ENCODE measurements at places on chromosomes 3 and 15.

DNA sequence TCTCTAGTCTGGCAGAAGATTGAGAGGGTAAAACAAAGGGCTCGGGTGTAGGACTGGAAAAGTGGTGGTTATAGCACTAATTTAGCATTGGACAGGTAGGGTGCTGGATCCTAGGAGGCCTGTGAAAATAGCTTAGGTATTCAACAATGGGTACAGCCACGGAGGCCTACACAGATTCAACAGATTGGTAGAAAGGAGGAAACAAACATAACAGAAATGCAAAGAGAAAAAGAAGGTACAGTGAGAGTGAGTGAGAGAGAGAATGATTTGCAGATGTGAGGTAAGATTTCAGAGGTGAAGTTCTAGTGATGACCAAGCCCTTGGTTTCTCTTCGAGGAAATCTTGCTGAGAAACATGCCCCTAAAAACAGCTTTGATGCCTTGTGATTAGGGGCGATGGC is 37.9 kb downstream of the ADIPOQ start:
- no peak for DNase-seq

DNA sequence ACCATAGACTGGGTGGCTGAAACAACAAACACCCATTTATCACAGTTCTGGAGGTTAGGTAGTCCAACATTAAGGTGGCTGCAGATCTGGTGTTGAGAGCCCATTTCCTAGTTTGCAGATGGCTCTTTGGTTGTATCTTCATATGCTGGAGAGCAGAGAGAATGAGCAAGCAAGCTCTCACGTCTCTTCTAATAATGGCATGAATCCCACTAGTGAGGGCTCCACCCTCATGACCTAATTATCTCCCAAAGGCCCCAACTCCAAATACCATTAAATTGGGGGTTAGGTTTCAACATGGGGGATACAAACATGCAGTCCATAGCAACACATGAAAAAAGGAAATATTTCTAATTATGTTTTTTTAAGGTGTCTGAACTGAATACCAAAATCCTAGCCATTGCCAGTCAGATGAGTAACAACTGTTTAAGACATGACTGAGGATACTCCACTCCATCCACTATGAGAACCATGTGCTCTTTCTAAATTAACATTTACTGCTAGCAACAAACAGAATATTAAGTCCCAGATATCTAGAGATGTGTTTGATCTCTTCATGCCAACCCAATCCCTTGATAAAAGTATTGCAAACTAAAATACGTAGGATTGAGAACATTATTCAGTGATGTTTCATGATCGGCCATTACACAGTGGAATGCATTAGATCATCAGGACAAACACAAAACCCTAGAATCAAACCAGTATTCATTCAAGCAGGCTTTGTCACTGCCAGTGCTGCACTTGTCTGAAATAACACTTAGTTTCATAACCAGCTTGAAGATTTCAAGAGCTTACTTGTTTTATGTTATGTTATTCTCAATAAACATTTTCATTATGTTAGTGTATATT is 340.3 kb downstream of the SLC9A9 start:
- DNase-seq, result no peak

- no peak for DNase-seq
Observed at GRCh38 chr3:31748933-31749295, 216.2 kb downstream of the STT3B start.

DNA sequence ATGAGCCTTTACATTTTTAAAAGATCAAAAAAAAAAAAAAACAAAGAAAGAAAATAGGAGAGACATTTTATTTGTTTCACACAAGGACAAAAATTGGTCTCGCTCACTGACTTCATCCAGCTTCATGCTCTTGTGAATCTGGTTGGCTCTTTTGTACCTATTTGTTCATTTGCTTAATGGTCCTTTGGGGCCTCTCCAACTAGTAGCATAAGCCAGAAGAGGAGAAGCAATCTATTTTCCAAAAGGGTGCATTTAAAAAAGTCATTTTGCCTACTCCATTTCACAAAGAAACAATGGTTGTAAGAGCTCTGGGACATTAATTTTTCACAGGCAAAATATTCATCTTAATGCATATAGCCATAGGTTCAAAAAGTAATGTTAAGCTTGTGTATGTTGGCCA is 168.3 kb upstream of the ADAMTS9 start:
- no peak for DNase-seq

DNA sequence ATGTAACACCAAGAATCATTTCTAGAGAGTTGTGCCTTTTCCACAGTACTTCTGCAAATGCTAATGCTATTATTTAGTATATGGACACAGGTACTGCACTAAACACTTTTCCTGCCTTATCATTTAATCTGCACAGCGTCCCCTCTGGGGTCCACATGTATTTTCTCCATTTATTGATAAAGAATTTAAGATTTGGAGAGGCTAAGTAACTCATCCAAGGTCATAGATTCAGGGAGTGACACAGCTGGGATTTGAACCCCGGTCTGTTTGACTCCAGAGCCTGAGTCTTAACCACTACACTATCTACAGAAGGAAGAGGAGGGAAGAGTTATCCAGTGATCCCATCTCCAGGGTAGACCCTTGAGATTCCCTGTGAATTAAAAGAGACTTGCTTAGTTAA is 24.9 kb upstream of the TPRG1 start:
- DNase-seq, result no peak

GRCh38 chr15:76181705-76182107 is 121.9 kb downstream of the TMEM266 start:
- DNase-seq, result no peak

DNA sequence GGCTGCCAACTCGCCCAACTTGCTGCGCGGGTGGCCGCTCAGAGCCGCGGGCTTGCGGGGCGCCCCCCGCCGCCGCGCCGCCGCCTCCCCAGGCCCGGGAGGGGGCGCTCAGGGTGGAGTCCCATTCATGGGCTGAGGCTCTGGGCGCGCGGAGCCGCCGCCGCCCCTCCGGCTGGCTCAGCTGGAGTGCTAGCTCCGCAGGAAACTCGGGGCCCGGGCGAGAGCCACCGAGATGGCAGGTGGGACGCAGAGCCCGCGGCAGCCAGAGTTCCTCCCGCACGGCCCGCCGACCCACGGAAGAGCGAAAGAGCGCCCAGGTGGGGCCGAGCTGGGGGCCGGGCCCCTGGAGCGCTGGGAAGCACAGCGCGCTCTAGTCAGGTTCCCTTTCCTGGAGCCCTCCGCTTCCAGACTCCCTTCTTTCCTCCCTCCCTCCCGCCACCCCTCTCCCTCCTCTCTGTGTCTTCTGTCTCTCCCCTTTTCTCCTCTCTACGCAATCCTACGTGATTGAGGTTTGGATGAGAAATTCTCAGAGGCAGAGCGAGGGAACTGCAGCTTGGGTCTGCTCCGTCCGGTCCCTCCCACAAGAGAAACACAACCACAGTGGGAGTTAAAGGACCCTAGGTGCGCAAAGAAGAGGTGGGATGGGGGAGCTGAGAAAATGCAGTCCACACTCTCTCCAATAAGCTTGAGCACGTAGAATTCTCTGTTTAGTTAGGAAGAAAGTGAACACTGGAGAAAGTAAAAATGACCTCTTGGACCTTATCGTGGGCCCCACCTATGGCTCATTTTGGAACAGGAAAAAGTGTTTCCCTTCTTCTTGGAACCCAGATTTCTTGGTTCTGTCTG is 317.3 kb downstream of the FGF12 start:
- DNase-seq, result no peak

GRCh38 chr15:60375306-60375705 is 22.5 kb downstream of the ANXA2 start:
- DNase-seq, result no peak

GRCh38 chr3:106678657-106679390 is 698.4 kb upstream of the CCDC54 start:
- no peak for DNase-seq

DNA sequence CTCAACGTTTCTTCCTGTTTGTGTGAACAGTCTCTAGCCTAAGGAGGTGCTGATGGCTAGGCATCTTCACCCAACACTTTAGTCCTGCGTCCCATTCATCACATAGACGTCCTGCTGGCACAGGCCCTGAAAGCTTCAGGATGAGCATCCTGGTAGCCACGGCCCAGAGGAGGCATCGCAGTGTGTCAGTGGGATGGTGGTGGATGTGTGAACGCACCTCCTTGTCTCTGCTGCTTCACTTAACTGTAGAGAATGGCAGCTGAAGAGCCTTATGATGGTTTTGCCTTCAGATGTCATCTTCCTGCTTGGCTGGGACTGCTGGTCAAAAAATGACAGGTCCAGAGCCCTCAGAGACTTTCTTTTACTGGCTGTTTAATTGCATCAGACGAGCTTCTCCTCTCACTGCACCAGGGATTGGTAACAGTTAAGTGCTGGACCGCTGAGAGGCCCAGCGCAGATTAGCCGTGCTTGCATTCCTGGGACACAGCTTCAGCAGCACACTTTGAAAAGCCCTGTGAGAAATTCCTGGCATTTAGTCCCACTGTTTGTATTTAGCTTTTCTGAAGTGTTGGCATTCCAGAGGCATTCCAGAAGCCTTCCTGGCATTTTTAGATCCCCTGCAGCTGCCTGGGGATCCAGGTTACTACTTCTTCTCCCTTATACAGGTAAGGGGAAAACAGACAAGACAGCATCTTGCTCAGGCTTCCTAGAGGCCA is 132.4 kb upstream of the PLXNA1 start:
- no peak for DNase-seq

- no peak for DNase-seq
Observed at GRCh38 chr3:142019794-142020320, 129.5 kb downstream of the TFDP2 start.

DNA sequence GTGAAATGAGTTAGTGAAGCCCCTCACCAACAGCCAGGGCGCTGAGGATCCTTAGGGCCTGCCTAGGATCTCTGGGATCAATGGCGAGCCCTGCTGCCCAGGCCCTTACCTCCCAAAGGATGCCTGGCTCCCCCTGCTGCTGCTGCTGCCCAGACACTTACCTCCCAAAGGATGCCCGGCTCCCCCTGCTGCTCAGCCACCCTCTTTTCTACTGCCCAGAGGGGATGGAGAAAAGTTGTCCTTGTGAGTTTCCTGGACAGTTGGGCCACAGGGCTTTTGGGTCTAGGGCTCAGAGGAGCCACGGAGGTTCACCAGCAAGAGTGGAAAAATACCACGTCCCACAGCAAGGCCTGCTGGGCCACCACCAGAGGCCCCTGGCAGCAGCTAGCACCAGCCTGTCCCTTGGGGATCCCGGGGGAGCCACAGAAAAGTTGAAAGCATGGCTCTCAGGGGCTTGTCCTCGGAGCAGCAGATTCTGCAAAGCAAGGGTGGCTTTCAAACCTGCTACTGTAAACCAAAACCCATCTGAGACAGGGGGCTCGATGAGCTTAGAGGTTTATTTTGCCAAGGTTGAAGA is 59.4 kb downstream of the SLC6A6 start:
- peak; percentile 40 for DNase-seq

DNA sequence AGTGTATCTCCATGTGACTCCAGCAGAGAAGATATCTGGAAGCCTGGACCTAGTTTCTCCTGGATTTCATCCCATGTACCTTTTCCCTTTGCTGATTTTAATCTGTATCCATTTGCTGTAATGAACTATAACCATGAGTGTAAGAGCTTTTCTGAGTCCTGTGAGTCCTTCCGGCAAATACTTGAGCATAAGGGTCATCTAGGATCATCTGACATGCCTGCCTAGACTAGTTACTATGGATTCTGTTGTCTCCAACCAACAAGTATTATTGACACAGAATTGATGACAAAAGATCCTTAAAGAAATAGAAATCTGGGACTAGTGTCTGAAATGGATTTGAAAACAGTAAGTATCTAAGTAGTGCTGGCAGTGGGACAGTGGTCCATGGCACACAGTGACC is 11.3 kb upstream of the UBE3A start:
- DNase-seq, result no peak

GRCh38 chr3:73094129-73094528 is 32.7 kb downstream of the EBLN2 start:
- peak; percentile 85 for DNase-seq

DNA sequence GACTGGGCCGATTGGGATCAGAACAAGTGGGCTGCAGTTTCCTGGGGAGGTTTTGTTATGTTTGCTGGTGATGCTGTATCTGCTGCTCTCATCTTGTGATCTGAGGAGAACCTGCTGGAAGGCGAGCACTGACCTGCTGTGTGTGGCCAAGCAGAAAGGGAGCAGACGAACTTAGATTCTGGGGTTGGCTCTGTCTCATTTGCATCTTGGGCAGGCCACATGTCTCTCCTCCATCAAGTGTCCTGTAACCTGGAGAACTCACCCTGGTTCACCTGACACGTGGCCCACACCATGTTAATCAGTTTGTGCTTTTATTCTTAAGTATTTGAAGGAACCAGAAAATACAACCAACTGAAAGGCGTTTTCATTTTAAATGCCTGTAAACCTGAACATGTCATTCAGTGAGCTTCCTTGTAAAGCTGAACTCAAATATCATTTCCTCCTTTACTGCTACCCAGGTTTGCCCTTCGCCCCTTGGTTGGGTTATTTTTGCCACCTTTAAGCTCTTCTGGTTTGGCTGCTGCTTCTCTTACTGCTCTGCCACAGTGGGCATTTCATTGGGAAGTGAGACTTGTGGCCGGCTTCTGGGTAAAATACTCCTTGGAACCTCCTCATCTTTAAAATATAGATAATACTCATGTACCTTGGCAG is 33.5 kb upstream of the TRAK1 start:
- DNase-seq, result no peak

- DNase-seq, result no peak
Observed at GRCh38 chr3:136612512-136612911, 139.7 kb downstream of the STAG1 start.

- no peak for DNase-seq
Observed at GRCh38 chr15:71508081-71508682, 302.2 kb upstream of the NR2E3 start.

DNA sequence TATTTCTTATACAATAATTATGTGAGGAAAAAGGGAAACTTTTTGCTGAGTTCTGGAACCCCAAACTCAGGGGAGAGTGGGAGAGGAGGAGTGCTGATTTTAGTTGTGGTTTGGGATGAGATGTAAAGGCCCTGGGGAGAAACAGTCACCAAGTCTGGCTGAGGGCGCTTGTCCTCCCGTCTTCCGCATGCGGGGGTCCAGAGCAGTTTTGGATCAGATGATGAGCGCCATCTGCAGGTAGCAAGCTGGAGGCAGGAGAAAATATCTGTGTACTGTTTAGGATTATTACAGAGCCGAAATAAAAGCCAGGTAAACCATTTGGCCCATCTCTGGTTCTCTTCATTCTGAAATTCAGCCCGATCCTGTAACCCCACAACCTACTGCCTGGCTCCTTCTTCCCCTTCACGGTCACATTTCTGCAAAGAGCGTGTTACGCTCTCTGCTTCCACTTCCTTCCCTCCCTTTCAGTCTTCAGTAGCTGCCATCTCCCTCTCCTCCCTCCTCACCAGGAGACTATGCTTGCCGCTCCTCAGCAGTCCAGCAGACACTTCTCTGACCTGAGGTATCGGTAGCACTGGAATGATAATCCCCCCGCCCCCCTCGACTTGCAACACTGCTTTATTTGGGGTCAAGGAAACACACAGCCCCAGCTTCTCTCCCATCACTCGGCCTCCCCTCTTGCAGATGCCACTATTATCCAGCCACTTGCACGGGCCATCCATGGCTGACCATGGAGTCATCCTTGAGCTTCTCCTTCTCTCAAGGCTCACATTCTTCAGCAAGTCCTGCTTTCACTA is 1.4 kb upstream of the PARP14 start:
- peak; percentile 87 for DNase-seq

All from Kasumi-1 (cell line).